ENCODE measurements at places on chromosomes 12 and 14.
A peak's percentile ranks its signal among the peaks of the same experiment; 100 is the strongest.

DNA sequence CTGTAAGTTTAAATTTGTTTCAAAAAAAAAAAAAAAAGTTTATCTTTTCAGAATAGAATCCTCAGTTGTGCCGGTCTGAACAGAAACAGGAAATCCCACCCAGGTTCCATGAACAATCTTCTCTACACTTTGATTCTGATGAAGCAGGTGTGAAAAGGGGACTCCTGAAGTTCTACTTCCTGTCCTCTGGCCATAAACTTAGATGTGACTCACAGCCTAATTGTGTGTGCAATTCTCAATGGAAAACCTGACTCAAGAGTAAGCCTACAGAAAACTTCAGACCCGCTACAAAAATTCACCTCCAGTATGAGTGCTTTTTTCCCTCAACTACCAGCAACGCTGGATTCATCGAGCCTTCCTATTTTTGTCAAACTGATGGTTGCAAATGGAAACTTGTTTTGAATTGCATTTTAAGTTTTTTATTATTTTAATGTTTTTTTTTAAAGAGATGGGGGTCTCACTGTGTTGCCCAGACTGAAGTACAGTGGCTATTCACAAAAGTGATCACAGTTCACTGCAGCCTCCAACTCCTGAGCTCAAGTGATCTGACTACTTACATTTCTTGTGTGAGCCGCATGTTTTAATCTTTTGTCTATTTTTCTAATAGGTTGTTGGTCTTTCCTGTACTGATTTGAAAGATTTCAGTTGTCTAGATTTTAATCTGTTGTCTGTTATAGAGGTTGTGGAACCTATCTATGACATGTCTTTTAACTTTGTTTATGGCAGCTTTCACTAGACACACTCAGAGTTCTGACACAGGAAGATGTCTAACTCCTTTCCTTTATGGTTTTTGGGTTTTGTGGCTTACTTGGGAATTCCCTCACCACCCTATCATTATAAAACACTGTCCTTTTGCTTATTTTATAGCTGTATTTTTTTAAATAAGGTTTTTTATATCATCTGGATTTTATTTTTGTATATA lies 37.6 kb downstream of the ATG14 start:
- DNase-seq: no peak

- DNase-seq: no peak
These were observed 4.0 kb upstream of the MYRFL start for GRCh38 chr12:69821032-69821455.

- DNase-seq: peak; percentile 32
These were observed 852 bp downstream of the COX16 start for GRCh38 chr14:70358631-70359030.

DNA sequence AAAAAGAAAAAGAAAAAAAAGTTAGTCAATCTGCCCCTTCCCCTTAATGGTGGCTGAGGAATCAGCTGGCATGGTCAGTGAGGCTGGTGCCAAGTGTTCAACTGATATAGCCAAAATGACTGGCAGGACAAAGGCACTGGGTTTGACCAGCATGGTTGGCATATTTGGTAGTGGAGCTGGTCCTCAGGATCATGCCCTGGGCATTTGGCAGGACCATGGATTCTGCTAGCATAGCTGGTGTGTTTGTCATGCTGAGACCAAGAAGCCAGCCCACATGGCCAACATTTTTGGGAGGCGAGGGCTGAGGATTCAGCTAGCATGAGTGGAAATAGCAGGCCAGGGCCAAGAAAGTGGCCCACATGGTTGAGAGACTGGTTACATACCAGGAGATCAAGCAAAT lies 136.5 kb downstream of the FBXL14 start:
- DNase-seq: no peak

- no peak for DNase-seq
These were observed 101.8 kb downstream of the CNTN1 start for GRCh38 chr12:40794087-40794486.

DNA sequence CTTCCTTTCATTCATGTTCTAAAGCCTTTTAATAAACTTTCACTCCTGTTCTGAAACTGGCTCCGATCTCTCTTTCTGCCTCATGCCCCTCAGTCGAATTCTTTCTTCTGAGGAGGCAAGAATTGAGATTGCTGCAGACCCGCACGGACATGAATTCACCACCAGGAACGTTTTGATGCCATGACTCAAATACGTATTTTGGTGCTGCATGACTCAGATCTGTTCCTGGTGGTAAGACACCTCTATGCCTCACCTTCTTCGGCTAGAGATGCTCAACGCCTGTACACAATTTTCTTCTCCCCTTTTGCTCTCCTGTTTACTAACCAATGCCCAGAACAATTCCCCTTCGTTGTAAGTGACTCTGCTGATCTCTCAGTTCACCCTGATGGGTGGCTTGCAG lies 52.0 kb upstream of the RIMBP2 start:
- no peak for DNase-seq

DNA sequence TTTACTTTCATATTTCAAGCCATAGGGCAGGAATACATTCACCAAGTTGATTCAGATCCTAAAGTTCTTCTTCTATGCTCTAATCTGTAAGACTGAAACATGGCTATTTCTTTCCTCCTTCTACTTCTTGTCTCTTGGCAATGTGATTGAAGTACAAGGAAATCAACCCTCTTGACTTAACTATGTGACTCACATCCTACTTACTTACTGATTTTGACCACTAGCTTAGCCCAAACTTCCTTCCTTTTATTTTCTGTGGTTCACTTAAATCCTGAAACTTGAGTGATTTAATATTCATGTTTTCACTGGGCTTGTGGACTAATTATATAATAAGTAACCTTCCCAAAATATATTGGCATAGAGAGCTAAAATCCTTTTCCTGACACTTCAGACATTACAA lies 111.2 kb upstream of the NOVA1 start:
- no peak for DNase-seq

- peak; percentile 87 for DNase-seq
These were observed 20.2 kb downstream of the SLC2A3 start for GRCh38 chr12:7915661-7916403.

- DNase-seq: no peak
These were observed 782.1 kb upstream of the TBX3 start for GRCh38 chr12:115466076-115466475.

DNA sequence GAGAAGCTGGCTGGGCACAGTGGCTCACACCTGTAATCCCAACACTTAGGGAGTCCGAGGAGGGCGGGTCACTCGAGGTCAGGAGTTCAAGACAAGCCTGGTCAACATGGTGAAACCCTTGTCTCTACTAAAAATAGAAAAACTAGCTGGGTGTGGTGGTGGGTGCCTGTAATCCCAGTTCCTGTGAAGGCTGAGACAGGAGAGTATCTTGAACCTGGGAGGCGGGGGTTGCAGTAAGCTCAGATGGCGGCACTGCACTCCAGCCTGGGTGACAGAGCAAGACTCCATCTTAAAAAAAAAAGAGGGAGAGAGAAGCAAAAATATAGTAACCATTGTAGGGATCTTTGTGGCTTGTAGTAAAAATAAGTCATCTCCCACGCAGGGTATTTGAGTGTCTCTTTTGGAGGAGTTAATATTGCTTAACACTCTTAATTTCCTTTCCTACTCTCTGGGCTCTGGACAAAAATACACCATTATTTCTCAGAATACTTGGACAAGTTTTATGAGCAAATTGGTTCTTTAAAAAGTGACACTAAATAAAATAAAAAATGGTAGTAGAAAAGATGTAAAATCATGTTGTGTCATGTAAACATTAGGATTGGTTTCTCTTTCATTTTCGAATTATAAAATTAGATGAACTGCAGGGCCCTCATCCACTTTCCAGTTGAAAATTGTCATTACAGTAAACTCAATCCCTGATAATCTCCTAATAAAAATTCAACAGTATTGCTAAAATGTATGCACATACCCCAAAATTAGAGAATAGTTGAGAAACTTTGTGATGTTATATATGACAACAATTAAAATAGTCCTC lies 61.1 kb upstream of the C12orf71 start:
- DNase-seq: no peak
